ENCODE measurements at places on chromosomes 7 and 10. TPM values are rescaled to one million over a fixed set of nuclear protein-coding genes. Genes with fewer than 3 reads are reported as not detected.
A peak's percentile ranks its signal among the peaks of the same experiment; 100 is the strongest.

DNA sequence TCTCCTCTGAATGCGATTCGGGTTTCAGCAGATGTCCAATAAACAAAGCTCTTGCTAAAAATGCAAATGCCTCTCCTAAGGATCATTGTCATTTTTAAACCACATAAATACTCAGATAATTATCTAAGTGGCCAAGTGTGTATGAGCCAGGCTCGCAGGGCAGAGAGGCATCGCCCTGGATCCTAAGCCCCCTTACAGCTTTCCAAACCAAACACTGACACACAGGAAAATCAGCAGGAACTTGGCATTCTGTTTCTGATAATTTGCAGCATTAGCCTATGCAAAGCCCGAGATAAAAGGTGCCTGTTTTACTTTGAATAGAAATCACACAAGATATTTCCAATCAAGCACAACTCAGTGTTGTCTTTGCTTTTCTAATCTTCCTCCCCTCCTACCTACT, 134.4 kb downstream of the ABCA13 start:
- DNase-seq, result no peak

The CTAGE15 gene
- not detected for total RNA-seq

- no peak for DNase-seq
These were observed 257.1 kb downstream of the GATA3 start for GRCh38 chr10:8311526-8312070.

DNA sequence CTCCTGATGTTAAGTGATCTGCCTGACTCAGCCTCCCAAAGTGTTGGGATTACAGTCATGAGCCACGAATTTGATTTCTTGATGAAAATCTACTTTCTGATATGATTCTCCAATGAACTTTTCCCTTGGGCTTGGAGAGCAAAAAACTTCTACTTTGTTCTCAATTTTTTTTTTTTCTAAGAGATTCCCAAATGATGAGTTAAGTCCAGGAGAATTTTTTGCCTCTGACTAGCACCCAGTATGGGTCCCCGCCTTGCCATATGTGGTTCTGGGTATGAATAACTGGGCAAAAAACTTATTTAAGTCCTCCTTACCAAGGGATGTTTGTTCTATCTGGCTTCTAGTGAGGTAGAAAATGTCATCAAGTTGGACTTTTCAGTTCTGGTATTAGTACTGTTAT, 147.9 kb upstream of the LYZL1 start:
- DNase-seq, result no peak

DNA sequence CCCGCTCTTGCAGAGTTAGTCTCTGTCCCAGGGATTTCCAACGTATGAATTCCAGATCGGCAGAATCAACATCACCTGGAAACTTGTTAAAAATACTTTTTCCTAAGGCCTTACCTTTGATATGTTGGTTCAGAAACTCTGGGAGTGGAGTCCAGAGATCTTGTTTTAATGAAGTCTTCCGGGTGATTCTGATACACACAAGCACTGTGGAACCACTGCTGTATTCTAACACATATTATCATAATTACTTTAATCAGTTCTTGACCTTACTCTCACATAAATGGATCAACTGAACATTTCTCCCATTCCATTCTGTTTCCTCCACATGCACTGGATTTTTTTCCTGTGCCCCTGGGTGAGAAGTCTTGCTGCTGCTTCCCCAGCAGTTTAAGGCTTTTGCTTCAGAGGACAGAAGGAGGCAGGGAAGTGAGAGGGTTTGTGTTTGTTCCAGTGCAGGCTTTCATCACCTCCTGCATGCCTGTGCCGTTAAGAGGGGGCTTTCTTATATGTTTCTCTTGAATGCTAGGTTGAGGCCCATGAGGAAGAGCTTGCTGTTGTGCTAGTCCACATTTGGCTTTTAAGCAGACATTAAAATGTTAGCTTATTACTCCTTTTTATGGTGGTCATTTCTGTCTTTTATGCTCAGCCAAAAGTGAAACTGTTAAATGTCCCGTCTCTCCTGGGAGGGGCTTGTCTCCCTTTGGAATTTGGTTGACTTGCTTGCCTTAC, 32.4 kb downstream of the CCSER2 start:
- DNase-seq, result no peak

The PNLIPRP3 gene
- total RNA-seq, result not detected

The OR6V1 gene
- not detected for total RNA-seq

The NODAL gene
- not detected for total RNA-seq

DNA sequence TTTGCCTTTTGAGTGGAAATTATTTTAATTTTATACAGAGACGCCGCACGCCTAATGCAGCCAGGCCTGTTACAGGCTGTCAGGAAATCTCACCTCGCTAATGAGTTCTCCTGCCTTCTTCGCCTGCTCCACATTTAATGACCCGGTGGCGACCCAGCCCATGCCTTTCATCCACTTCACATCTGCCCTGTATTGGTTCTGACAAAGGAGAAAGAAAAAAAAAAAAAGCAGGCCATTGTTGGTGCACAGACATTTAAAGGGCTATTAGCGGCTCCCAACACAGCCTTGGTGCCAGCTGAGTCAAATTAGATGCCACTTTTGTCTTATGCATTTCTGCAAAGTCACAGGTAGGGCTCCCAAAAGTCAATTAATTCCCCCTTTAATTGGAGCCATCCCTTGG, 43.3 kb downstream of the NRAP start:
- no peak for DNase-seq

DNA sequence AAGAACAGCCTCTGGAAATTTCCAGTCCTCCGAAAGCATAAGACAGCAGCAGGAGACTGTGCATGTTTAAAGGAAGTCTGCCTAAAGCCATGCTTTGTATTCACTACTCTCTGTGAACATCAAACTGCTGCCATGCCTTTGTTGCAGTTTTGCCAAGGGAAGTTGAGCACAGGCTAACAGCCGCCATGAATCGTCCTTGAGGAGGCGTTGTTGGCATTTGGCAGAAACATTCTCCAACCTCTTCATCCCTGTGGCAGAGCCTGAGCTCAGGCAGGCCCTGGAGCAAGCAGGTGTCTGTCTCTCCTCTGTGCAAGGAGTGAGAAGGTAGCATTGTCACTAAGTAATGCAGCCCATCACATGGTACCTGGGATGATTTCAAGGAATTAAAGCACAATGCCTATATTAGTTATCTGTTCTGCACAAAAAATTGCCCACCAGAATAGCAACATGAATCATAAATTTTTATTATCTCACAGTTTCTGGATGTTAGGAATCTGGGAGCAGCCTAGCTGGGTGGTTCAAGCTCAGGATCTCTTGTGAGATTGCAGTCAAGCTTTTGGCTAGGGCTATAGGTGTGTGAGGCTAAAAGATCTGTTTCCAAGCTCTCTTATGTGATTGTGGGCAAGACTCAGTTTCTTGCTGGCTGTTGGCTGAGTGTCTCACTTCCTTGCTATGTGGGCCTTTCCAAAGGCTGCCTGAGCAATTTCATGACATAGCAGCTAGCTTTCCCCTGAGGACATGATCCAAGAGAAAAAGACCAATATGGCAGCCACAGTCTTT, 46.5 kb upstream of the KIAA1217 start:
- DNase-seq, result no peak

The AGK gene
- 10.5 TPM for total RNA-seq

GRCh38 chr7:29022291-29022988, 64.3 kb upstream of the TRIL start:
- no peak for DNase-seq

DNA sequence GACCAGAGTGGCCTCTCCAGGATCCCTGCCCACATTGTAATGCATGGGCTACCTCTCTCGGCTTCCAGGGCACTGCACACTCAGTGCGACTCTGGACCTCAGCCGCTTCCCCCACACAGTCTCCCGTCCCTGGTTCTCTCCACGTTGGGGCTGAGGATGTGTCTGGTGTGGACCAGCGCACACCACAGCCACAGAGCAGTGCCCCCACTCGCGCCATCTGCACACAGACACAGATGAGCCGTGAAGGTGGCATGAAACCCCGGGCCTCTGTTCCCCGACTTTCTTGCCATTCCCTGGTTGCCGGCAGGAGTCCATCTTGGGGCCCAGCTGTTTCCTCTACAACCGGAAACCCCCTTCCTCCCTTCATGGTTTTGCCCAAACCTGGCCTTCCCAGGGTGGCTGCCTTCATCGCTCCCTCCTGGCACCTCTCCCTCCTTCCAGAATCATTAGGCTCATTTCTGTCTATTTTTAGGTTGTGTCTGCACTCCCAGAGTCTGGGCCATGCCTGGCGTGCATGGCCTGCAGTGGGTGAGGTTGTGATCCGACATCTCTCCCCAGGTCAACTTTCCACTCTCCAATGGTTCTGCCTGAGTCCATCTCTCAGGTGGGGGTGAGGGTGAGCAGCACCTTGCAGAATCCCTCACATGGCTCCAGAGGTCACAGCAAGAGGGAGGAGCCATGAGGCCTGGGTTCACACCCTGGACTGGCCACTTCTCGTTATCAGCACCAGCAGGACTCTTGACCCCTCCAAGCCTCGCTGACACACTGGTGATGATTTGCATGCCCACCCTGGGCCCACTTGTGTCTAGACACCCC, 10.1 kb downstream of the RASGEF1A start:
- DNase-seq, result no peak

- no peak for DNase-seq
These were observed 53.9 kb upstream of the SH2B2 start for GRCh38 chr7:102232611-102233286.

The NRAP gene
- total RNA-seq, result 2,174 TPM

DNA sequence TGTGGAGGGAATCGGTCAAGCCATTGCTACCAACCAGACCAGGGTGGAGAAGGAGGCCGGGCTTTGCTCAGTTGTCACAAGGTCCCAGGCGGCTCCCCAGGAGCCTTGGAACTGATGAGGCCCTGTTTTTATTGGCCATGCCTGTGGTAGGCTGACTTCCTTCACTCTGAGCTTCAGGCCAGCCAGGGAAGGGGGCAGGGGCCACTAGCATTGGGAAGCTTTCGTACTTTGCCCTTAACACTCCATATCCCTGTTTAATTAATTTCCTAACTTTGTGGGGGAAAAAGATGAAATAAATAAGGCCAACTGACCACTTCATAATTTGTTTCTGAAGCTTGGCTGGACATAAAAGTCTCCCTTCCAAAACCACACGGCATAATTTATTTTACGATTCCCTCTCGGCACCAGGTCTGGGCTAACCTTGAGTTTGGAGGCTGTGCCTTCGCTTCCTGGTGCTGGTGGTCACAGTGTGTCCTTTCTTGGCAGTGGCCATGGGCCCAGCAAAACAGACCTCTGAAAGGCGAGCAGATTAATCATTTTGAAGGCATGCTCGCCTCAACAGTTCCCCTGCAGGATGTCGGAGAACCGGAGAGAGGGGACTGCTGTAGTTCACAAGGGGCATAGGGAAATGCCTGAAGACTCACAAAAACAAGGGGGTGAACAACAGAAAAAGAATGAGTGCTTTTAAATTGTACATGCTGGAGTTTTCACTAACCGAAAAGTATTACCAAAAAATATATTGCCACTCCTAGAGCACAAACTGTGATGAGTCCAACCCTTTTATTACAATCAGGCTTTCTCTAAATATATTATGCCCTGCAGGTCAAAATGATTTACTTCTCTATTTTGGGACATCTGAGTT, 966.0 kb downstream of the LRMDA start:
- DNase-seq, result peak; percentile 29

- peak; percentile 85 for DNase-seq
These were observed 79.7 kb downstream of the DLG5 start for GRCh38 chr10:77846718-77847311.

The CHN2 gene
- 18.1 TPM for total RNA-seq

The PROSER2 gene
- total RNA-seq, result 0.91 TPM

The CYP2E1 gene
- 3.0 TPM for total RNA-seq

DNA sequence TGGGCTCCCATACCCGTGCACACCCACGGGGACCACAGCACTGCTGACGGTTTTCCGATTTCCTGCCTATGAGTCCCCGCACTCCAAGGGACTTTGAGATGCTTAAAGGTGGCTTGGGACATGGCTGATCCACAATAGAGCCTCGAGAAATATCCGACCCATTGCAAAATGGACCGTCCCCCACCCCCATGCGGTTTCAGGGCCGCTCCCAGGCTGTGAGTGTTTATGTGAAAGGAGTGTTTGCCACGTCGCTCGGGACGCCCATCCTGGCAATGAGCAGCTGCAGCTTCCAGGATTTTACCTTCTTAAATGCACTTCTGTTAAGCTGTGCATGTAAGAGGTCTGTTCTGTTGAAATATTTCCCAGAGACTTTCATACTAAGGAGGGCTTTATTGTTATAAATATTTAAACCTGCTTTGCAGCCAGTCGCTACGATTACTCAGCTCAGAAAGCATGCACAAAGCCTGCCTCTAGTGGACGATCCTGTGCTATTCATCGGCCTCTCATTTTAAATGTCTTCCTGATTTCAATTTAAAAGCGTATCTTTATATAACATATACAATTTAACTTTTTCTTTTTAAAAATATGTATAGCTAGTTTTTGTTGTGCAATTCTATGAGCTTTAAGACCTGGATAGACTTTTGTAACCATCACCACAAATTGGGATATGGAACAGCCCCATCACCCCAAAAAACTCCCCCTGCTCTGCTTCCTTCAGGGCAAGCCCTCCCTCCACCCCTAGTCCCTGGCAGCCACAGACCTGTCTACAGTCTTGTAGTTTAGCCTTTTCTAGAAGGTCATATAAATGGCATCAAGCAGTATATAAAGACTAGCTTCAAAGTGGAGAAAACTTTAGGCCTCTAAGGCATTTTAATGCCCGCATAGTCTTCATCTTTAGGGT, 418.3 kb downstream of the PAXIP1 start:
- DNase-seq, result no peak

GRCh38 chr7:33040803-33041516, 21.6 kb downstream of the NT5C3A start:
- DNase-seq, result no peak

DNA sequence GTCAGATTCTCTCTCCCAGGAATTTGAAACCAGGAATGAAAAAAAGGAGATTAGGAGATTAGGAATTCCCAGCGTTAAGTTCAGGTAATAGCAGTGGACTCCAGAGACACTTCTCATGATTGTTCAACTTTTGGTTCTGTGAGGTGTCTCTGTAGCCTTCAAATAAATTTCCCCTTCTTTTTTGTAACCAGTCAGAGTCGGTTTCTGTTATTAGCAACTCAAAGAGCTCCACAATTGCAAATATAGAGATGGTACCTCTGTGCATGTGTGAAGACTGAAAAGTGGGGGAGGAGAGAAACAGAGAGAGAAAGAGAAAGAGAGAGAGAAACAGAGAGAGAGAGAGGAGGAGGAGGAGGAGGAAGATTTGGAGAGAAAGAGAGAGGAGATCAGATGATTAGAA, 112.8 kb upstream of the STEAP1B start:
- no peak for DNase-seq

DNA sequence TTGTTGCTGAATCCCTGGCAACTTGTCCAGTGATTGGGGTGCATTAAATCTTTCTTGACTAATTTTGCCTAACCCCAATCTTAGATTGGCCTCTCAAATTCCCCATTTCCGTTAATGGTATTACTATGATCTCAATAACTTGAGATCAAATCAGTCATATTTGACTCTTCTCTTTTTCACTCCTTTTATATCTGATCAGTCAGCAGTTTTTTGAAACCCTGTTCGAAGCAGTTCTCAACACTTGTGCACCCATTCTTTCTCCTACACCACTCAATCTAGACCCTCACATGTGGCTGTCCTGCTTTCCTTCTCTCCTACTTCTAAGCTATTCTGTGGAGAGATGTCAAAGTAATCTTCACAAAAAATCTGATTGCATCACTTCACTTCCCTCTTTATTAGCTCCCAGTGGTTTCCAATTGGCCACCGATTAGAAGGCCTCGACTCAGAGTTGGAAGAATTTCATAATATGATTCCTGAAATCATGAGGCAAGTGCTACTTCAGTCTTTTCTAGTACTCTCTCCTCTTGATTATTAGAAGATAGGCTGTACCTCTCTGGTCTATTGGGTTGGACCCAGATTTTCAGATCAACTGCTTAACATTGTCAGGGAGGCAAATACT, 128.9 kb downstream of the ZNF365 start:
- no peak for DNase-seq
